Globus pallidus (tissue), 1 donor: ENCODE measurements at places on chromosomes 5 and 9.

- no peak for DNase-seq
Measured at GRCh38 chr5:76813982-76814562, 4.8 kb upstream of the F2RL1 start.

- DNase-seq = peak; percentile 83
Measured at GRCh38 chr9:13568405-13568804, 288.9 kb upstream of the MPDZ start.

- no peak for DNase-seq
Measured at GRCh38 chr5:110768138-110768860, 29.5 kb downstream of the SLC25A46 start.

DNA sequence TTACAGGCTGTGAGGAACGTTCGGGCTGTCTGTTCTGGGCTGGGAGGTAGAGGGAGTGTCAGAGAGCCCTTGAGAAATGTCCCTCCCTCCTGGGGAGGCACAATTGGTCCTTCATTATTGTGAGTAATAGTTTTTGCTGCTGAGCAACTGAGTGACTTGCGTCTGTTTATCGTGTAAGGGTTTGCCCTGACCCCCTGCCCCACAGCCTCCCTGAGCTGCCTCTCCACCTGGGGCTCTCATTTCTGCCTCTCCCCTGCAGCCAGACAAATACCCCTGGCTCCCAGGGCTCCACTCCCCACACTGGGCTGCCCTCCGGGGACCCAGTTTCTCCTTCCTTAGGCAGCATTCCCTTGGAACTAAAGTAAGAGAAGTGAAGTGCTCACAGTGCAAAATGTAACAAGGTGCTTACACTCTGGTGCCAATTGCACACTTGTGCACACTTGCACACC, 174.9 kb upstream of the MVB12B start:
- no peak for DNase-seq

- no peak for DNase-seq
Measured at GRCh38 chr5:62705022-62705421, 126.4 kb downstream of the LRRC70 start.

DNA sequence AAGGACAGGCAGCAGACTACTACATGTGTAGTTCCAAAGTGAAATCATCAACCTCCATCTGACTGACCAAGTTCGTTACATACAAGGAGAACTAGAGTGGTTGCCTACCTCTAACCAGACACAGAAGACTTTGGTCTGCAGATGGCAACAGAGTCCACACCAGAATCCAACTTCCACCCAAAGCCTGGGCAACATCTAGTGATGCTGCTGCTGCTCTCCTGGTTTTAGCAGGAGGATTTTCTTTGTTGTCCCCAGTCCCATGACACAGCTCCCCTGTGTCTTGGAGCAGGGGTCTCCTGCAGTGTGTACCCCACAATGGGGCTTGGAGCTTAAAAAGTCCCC, 46.4 kb upstream of the APC start:
- no peak for DNase-seq

GRCh38 chr5:156685481-156685880, 164.6 kb upstream of the PPP1R2B start:
- DNase-seq = peak; percentile 21

GRCh38 chr9:131082774-131083512, 13.4 kb upstream of the AIF1L start:
- no peak for DNase-seq

- DNase-seq = no peak
Measured at GRCh38 chr5:98637116-98637515, 136.3 kb upstream of the RGMB start.

DNA sequence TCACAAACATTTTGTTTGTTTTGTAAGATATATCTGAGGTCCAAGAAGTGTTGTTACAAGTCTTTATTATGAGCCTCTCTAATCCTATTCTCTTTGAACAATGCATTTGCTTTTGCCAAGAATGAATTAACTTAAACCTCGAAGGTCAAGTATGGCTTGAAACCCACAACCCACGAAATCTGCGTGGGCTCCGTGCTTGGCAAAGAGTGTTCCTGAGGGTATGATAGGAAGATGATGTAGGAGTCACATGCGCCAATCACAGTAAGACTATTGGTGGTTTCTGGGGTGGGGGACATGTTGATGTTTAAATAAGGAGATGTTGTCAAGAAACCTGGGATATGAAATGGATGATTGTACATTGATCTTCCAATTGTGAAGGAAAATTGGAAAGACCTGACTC, 330.8 kb upstream of the RFX3 start:
- no peak for DNase-seq

DNA sequence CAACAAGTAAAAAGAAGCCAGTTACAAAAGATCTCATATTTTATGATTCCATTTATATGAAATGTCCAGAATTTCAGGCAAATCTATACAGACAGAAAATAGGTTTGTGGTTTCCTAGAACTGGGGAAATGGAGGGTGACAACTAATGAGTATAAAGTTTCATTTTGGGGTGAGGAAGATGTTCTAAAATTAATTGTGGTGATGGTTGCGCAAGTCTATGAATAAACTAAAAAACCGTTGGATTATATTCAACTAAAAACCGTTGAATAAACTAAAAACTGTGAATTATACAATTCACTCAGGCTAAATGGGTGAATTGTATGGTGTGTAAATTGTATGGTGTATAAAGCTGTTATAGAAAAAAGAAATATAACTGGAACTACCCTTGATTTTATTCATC, 47.6 kb downstream of the ADAMTS6 start:
- DNase-seq = no peak

DNA sequence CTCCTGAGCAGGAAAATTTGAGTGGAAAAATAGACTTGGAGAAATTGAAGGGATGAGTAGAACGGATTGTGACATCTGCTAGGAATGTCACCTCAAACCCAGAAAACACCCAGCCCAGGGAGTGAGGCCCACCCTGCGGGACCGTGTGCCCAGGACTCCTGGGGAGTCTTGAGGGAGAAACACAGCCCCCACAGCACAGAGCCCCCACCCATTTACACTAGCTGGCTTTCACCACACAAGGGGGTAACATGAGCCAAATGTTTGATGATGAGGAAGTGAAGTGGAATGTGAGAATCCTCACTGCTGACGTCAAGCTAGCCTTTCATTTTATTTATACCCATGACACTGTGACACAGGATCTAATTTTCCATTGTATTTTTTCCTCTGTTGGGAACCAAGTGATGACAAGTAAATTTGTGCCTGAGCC, 42.8 kb upstream of the PDE8B start:
- peak; percentile 37 for DNase-seq

DNA sequence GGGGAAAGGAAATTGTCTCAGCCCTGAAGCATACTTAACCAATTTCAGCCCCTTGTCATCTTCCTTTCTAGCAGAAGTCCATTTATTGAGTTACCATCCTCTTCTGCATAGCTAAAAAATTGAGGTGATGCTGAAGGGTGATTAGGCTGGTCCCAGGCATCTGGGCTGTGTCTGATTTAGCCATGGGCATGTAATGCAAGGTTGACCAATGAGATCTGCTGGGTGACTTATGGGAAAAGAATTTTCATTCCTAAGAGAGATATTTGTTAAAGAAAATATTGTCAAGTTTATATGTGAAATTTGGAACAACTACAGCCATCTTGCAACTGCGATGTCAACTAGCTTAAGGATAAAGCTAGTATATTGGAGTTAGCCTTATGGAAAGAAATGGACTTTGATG, 5.1 kb downstream of the ITGA2 start:
- no peak for DNase-seq

DNA sequence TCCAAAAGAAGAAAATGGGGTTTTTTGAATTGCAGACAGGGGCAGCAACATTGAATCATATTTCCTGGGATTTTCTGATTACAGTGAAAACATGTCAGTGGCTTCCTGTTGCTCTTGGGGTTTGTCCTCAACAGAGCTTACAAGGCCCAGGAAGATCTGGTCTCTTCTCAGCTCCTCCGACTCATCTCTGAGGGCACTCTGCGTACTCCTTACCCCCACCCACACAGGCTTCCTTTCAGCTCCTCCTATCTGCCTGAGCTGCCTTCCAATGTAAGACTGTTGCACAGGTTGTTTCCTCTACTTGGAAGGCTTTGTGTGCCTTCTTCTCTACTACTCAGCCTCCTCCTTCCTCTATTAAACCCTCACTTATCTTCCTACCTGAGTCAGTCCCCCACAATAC, 245.1 kb upstream of the MEF2C start:
- DNase-seq = no peak

DNA sequence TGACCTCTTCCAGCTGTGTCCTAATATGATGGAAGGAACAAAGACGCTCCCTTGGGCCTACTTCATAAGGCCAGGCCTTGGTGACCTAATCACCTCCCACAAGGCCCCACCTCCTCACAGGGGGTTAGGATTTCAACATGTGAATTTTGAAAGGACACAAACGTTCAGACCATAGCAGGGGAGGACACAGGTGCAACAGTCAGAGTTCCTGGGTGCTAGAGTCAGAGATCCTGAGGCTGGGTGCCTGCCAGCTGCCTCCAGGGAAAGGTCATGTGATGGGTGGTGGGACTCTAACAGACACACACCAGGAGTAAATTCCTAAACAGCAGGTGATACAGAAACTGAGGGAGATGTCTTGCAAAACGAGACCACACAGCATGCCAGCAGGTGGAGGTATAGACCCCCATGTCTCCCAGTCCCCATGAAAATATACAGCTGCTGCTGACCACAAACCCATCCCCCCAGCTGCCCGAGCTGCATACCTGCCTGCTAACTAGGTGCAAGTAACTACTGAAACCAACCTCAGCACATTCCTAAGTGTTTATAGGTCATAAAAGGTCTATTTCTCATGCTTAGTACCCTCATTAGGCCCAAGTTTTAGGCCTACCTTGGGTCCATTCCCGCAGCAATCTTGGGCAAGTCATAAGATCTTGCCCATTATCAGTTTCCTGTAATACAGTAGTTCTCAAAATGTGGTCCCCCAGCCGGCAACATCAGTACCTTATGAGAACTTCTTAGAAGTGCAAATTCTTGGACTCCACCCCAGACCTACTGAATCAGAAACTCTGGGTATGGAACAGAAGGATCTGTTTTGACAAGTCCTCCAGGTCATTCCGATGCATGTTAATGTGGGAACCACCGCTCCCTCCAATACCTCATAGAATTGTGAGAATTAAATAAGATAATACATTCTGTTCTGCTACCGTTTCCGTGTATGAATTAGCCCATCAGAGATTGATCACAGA, 245.3 kb downstream of the ENC1 start:
- no peak for DNase-seq

DNA sequence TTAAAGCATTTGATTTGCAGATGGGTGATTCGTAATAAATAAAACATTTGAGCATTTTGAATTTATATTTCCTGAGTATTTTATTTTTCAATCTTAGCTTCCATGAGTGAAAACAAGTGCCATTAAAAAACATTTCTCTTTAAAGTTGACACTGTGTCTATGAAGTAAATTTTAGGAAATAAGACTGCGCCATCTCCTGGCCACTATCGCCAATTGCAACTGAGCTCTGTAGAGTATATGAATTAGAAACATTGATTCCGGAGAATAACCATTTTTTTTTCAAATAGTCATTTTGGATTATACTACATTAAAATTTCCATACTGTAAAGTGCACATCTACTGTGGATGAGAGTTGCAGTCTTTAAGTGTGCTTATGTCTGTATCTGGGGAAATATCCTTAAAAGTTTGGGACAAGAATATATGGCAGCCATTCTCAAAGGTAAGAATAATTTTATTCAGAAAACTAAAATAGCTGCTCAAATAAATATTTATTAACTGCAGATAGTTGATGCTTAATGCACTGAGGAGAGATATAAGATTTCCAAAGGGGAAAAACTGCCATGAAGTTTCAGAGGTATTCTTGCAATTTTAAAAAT, 5.9 kb downstream of the DMRTA1 start:
- DNase-seq = no peak

GRCh38 chr9:136347472-136348256, 15.9 kb downstream of the DNLZ start:
- no peak for DNase-seq

DNA sequence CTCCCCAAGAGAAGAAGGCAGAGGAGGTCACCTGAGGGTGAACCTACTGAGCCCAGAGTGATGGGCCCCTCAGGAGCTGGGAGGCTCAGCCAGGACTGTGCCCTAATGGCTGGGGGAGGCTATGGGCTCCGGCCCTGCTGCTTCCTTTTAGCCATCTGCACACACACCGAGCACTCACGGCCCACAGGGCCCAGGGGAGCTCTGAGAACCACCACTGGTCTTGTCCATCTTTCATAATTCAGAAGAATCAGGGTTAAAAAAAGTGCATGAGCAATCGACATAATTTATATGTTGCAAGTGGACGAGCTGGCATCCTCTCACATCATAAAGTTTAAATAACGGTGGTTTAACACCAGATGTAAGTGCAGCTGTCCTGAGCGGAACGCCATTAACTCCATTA, 162.1 kb downstream of the FSTL4 start:
- DNase-seq = no peak

DNA sequence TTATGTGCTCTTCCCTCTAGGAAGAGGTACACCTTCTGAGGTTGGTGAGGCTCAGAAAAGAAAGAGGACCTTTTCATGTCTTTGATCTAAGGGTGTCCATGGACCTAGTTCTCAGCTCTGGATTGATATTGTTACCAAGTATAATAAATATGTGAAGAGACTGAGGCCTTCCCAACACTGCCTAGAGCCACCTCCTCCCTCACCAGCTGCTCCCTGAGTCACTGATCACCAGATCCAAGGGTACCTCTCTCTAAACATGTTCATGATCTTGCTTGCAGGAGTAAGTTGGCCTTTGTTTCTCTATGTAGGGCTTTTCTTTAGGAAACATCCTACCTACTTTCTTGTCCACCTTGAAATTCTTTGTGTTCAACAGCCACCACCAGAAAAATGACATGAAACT, 218.8 kb upstream of the ADRA1B start:
- no peak for DNase-seq

- DNase-seq = no peak
Measured at GRCh38 chr5:82931110-82931509, 146.1 kb downstream of the TMEM167A start.

GRCh38 chr9:93958121-93958818, 3.1 kb upstream of the BARX1 start:
- DNase-seq = no peak

DNA sequence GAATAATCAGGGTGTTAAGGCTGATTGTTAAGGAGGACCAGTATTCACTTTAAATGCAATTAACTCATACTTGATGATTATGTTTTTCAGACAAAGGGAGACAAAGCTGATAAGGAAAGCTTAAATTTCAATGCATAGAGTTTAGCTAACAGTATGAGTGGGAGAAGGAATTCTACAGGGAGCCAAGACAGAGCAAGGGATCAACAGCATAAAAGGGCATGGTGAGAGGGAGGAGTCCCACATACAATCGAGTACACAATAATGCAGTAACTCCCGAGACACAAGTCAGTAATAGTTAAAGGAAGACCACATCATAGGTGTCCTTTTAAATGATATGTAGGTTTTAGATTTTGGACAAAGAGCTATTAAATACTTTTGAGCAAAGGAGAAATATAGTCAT, 191.7 kb upstream of the PTPRD start:
- DNase-seq = no peak
